A549 treated with dexamethasone at 1 μM for 4 hours (cell line): ENCODE measurements at places on chromosomes 7 and 10. TPM values are rescaled to one million over a fixed set of nuclear protein-coding genes. Genes with fewer than 3 reads are reported as not detected.

Gene CDK14
- 0.07 to 0.61 TPM (median 0.13 TPM) in 5 replicates for total RNA-seq

Gene VSTM4
- total RNA-seq, result 0.24 to 0.42 TPM (median 0.35 TPM) in 5 replicates

Gene CYTH3
- 26.1 to 35.1 TPM (median 31.3 TPM) in 5 replicates for total RNA-seq

Gene UPK3BL2
- 1.7 to 3.1 TPM (median 2.3 TPM) in 5 replicates for total RNA-seq

Gene SUV39H2
- 18.3 to 23.1 TPM (median 20.3 TPM) in 5 replicates for total RNA-seq

Gene FAM180A
- 0.05 to 0.15 TPM (median 0.09 TPM) in 4 of 5 replicates, not detected in the other for total RNA-seq

Gene ALOX5
- 0.32 to 0.46 TPM (median 0.40 TPM) in 5 replicates for total RNA-seq

Gene CLDN12
- 24.1 to 37.5 TPM (median 31.6 TPM) in 5 replicates for total RNA-seq

Gene ASB13
- 20.7 to 24.6 TPM (median 22.9 TPM) in 5 replicates for total RNA-seq

Gene AMPH
- 0.04 to 0.27 TPM (median 0.12 TPM) in 5 replicates for total RNA-seq

Gene CAMK1D
- total RNA-seq, result 6.5 to 9.4 TPM (median 8.0 TPM) in 5 replicates

Gene NODAL
- 0.05 TPM in 1 of 5 replicates, not detected in the others for total RNA-seq

Gene FOXL3
- not detected in 5 replicates for total RNA-seq

Gene OR6B1
- total RNA-seq, result not detected in 5 replicates

Gene EGFR
- total RNA-seq, result 94.3 to 141 TPM (median 116 TPM) in 5 replicates

Gene NUDCD3
- 45.8 to 63.0 TPM (median 56.1 TPM) in 5 replicates for total RNA-seq

Gene TPK1
- total RNA-seq, result 1.9 to 3.6 TPM (median 3.2 TPM) in 5 replicates

Gene SRRM3
- total RNA-seq, result 9.5 to 13.5 TPM (median 11.7 TPM) in 5 replicates

Gene NCAPG2
- 31.8 to 43.6 TPM (median 39.1 TPM) in 5 replicates for total RNA-seq

Gene FRMPD2
- 0.03 to 0.06 TPM (median 0.06 TPM) in 3 of 5 replicates, not detected in the others for total RNA-seq

Gene CPXM2
- not detected in 5 replicates for total RNA-seq

Gene MSMB
- total RNA-seq, result 0.46 TPM in 1 of 5 replicates, not detected in the others

Gene VGF
- 9.7 to 28.7 TPM (median 20.3 TPM) in 5 replicates for total RNA-seq

Gene C10orf105
- total RNA-seq, result 0.02 TPM in 2 of 5 replicates, not detected in the others

Gene FASTK
- total RNA-seq, result 46.1 to 78.7 TPM (median 71.2 TPM) in 5 replicates

Gene PLAC9
- total RNA-seq, result 0.29 TPM in 1 of 5 replicates, not detected in the others

Gene KCNMA1
- 38.0 to 72.8 TPM (median 60.1 TPM) in 5 replicates for total RNA-seq

Gene ATRNL1
- total RNA-seq, result 0.07 to 0.47 TPM (median 0.25 TPM) in 5 replicates

Gene AVL9
- total RNA-seq, result 17.7 to 29.7 TPM (median 25.1 TPM) in 5 replicates

Gene SP8
- total RNA-seq, result not detected in 5 replicates

Gene GNGT1
- total RNA-seq, result not detected in 5 replicates

Gene GIMAP7
- total RNA-seq, result not detected in 5 replicates

Gene SEMA4G
- total RNA-seq, result 7.3 to 9.2 TPM (median 7.6 TPM) in 5 replicates

Gene CTAGE15
- 0.04 TPM in 1 of 5 replicates, not detected in the others for total RNA-seq

Gene ABCB1
- 0.08 to 0.46 TPM (median 0.12 TPM) in 4 of 5 replicates, not detected in the other for total RNA-seq

Gene LRRN3
- 0.02 to 0.04 TPM in 2 of 5 replicates, not detected in the others for total RNA-seq

Gene CACNB2
- total RNA-seq, result not detected in 5 replicates

Gene IDI2
- 0.07 TPM in 1 of 5 replicates, not detected in the others for total RNA-seq

Gene EBLN1
- total RNA-seq, result 0.07 to 0.18 TPM (median 0.11 TPM) in 3 of 5 replicates, not detected in the others

Gene PLA2G12B
- total RNA-seq, result not detected in 5 replicates

Gene ADGRA1
- 0.24 to 0.44 TPM (median 0.34 TPM) in 5 replicates for total RNA-seq

Gene LOXL4
- 1.4 to 1.9 TPM (median 1.4 TPM) in 5 replicates for total RNA-seq

Gene SUN3
- 0.13 to 0.16 TPM in 2 of 5 replicates, not detected in the others for total RNA-seq

Gene TRIM8
- 42.9 to 55.7 TPM (median 54.4 TPM) in 5 replicates for total RNA-seq

Gene INA
- total RNA-seq, result 15.0 to 25.3 TPM (median 19.0 TPM) in 5 replicates

Gene PNLIP
- total RNA-seq, result 0.16 to 0.27 TPM (median 0.21 TPM) in 5 replicates

Gene NRG3
- total RNA-seq, result not detected in 5 replicates

Gene KCP
- 0.07 to 0.22 TPM (median 0.15 TPM) in 5 replicates for total RNA-seq

Gene PNLIPRP2
- total RNA-seq, result 0.09 to 0.11 TPM in 2 of 5 replicates, not detected in the others

Gene SMO
- 10.6 to 14.5 TPM (median 12.6 TPM) in 5 replicates for total RNA-seq
